ENCODE measurements at places on chromosomes 12 and 14.

DNA sequence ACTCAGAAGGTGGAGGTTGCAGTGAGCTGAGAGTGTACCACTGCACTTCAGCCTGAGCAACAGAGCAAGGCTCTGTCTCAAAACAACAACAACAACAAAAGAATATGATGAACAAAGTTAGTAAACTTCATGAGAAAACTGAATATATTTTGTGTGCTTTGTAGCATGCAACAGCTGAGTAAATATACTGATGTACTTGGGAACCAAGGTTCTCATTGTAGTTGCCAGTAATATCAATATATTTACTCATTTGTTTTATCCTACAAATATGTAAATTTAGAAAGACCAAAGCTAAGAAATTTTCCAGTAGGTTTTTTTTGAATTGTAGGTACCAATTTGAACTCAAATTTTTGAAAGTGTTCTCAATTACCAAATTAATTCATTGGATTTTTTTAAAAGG, 127.2 kb downstream of the IPO8 start:
- no peak for DNase-seq

DNA sequence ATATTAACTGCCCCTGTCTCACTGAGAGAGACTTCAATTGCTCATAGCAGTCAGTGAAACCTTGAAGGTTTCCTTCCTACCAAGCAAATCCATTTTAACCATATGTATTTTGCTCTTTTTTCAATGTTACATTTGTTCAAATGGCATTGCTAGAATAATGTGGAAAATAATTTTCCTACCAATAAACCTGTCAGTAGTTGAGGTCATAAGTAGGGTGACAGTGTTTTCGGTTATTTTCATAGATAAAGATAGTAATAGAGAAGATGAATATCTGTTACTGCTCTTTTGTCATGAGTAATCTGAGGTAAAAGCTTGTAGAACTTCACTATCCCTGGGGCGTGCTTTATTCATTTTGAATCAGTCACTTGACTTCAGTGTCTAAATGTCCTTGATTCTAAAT, 32.6 kb downstream of the EID3 start:
- no peak for DNase-seq

- no peak for DNase-seq
Observed at GRCh38 chr12:12357719-12358461, 1.0 kb downstream of the BORCS5 start.

GRCh38 chr12:115801871-115802270, 475.6 kb downstream of the MED13L start:
- no peak for DNase-seq

- DNase-seq = no peak
Observed at GRCh38 chr14:92258934-92259333, 64.0 kb upstream of the SLC24A4 start.

DNA sequence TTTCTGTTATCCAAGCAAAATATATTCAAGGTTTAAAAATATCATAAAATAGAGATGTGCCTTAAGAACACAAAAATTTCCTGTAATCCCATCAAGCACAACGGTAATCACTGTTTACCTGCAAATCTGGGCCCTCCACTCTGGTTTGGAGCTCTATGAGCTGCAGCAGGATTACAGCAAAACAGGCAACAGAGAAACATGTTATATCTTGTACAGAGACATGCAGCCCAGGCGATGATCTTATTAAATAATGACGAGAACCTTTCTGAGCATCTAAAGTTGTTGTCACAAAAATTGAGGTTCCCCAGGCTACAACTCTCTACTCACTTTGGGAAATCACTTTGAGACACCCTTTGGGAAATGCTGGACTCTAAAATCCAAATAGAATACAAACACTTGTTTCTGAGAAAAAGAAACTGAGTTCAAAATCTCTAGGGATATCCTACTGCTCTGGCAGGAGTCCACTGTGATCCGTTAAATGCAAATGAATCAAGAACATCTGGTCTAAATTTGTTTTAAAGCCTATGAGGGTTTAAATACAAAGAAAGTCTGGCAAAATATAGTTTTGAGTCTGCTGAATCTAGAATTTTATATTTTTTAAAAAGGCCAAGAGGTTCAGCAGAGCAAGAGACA, 36.3 kb downstream of the STON2 start:
- DNase-seq = no peak

- no peak for DNase-seq
Observed at GRCh38 chr12:124713041-124713435, 145.6 kb upstream of the NCOR2 start.

DNA sequence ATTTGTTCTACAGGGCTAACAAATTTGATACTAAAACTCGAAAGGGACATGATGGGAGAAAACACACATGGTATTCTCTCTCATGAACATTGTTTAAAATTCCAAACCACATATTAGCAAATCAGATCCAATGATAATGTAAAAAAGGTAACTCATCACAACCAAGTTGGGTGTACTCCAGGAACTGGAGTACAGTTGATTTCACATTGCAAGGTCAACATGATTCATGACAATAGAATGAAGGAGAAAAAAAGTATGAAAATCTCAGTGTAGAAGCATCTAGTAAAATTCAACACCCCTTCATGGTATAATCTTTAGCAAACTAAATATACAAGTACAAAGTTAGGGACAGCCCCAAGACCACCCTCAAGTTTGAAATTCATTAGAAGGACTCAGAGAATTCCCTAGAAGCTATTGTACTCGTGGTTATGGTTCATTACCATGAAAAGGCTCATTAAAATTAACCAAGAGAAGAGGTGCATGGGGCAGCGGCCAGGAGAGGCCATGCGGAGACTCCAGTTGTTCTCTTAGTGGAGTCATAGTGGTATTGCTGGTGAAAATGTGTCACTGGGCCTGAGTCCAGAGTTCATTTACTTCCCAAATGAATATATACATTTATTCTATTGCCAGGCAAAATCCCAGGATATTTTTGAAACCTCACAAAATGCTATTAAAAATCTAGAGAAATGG, 3.1 kb upstream of the CDCA4 start:
- no peak for DNase-seq

- DNase-seq = no peak
Observed at GRCh38 chr12:109640961-109641360, 67.4 kb downstream of the MVK start.

GRCh38 chr12:19404242-19404880, 34.9 kb upstream of the AEBP2 start:
- no peak for DNase-seq

- DNase-seq = no peak
Observed at GRCh38 chr12:104419717-104420116, 37.0 kb upstream of the CHST11 start.

GRCh38 chr12:80807640-80808288, 91.1 kb downstream of the MYF5 start:
- no peak for DNase-seq

DNA sequence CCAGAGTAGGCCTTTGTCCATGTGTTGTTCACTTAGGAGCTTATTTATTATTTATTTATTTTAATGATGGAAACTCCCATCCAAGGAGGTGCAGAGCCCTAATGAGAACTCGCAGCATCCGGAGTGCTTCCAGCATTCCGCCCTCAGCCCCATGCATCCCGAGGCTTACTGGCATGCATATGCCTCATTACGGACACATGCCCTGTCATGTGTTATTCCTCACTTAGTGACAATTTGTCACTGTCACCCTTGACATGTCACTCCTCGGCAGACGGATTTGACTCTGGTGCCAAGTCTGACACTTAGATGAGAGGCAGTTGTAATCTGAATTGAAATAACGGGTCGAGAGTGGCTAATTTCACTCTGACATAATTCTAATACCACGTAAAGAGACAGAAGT, 132.8 kb downstream of the VRK1 start:
- no peak for DNase-seq

- DNase-seq = no peak
Observed at GRCh38 chr12:102548543-102548942, 68.2 kb upstream of the IGF1 start.

DNA sequence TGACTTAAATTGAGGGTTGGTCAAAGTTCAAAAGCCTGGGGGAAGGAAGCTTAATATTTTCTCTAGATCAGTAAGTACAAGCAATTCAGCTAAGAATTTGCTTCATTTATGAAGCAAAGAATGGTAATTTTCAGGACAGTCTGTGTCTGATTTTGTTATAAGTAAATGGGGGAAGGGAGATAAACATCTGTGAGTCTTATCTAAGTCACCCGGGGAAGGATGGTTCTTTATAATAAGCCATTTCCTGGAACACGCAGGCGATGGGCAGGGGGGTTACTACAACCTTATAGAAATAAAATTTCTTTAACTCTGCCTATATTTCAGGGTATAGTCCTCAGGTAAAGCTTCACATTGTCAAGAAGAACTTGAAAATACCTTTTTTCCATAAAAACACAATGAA, 42.9 kb downstream of the HELB start:
- no peak for DNase-seq

GRCh38 chr12:107320033-107320928, 226.9 kb upstream of the CRY1 start:
- peak; percentile 21 for DNase-seq

DNA sequence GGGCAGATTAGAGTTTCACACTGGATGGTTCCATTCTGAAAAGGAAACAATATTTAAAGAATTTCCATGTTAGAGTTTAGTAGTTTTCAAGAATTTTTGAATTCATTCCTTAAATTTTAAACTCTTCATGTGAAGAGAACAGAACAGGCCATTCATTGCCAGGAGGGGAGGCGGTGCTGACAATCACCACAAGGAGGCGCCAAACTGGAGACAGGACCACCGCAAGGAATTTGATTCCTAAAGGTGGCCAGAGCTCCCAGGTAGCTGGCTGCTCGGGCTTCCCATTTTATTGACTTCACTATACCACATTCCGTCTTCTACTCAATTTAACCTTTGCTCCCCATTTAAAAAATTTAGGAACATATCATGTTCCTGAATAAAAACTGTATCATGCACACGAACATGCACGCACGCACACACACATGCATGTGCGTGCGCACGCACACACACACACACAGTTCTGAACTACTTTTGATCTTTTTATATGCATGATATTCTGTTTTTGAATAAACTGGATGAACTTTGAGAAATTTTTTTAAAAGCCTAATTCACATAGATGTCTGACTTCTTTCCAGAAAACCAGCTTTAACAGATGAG, 101.2 kb downstream of the NELL2 start:
- no peak for DNase-seq

- no peak for DNase-seq
Observed at GRCh38 chr12:25692115-25693035, 139.3 kb upstream of the LMNTD1 start.

DNA sequence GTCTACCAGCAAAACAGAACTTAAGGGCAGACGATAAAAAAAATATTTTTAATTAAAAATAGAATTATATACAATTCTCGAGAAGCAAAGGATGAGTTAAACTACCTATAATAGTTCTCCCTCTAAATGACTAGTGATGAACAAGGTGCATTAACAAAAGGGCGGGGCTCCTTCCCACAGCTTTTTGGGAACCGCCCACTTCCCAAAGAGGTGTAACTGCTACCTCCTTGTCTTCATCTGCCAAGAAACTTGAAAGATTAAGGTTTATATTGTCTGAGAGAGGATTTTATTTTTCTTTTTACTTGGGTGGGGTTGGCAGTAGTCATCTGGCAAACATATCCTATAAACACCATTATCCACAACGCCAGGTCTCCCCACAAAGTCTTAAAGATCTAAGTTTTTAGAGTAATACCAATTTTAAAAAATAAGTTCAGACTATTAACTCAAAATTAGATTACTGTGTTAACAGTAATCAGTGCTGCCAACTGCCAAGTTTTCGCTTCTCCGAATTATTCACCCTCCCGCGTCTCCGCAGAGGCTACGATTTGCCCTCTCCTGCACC, 938 bp downstream of the RALGAPA1 start:
- DNase-seq = no peak

DNA sequence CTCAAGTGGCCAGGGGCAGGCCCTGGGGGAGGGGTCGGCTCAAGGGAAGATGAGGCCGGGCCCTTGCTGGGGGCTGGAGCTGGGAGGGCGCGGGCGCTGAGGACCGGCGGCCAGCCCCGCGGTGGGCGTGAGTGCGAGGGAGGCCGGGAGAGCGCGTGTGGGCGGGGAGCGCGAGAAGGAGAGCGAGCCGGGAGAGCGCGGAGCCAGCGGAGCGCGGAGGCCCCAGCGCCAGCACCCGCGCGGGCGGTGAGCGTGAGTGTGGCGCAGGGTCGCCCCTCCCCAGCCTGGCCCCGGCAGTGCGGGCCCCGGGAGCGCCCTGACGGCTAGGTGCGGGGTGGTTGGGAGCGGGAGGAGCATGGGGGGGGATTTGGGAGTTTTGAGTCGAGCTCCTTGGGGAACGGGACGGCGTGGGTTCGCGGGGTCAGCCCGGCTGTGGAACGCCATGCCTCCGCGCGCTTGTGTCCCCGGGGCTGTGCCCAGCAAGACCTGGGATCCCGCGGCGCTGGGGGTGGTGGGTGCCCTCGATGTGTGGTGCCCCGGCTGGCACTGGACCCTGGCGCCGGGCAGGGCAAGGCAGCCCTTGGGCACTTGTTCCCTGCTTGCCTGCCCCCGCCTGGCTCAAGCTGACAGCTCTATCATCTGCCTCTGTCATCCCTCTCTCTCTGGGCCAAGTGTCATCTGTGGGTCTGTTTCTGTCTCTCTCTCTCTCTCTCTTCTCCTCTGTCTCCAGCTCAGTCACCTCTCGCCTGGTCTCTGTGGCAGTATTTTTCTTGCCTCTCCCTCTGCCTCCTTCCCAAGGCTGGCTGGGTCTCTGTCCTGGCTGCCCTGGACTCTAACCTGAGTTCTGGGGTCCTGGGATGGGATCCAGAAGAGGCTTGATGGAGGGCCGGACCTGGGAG, at the start of gene LBHD2:
Gene LBHD2 (plus strand): TSS at position 190 of the 899 bp plus-strand sequence. CDS start 1,803 bp downstream, outside the sequence.
- DNase-seq = no peak

DNA sequence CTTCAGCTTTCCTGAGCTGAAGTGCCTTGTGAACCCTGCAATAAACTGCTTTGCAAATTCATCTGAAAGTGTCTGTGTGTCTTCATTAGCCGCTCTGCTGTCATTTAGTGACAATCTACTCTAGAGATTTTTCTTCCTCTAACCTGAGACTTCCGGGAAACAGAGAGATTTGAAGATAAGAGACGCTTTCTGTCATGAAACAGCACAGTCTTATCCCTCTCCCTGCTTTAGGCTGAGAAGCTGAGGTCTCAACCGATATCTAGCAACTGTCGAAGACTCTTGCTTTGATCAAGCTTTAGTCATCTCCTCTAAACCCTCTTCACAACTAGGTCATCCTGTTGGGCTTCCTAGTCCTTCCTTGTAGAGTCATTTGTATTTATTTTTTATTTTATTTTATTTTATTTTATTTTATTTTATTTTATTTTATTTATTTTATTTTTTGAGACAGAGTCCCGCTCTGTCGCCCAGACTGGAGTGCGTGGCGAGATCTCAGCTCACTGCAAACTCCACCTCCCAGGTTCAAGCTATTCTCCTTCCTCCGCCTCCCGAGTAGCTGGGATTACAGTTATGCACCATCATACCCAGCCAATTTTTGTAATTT, 1.2 kb downstream of the RNASE2 start:
- no peak for DNase-seq

- DNase-seq = no peak
Observed at GRCh38 chr12:57613427-57614109, 2.3 kb downstream of the ARHGEF25 start.

DNA sequence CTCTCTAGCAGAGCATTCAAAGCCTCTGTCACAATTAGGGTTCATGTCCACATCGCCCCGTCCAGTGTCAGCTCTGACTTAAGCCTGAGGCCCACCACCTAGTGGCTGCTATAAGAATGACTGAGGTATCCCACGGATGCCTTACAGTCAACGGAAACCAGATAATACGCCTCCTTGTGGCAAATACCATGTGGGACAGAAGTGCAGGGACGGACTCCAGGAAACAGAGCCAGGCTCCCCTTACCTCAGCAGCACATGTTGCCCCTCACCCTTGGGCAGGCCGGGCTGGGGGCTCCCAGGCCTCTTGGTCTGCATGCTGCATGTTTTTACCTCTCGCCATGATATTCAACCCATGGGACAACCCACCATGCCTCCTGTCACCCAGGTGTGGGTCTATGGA, 86.3 kb downstream of the VWF start:
- peak; percentile 74 for DNase-seq

Measured in HuH-7.5 (cell line).